ENCODE measurements at places on chromosomes 4 and X. TPM values are rescaled to one million over a fixed set of nuclear protein-coding genes. Genes with fewer than 3 reads are reported as not detected.

- peak overlapping the region; percentile 81 for H3K27ac ChIP-seq
- no peak overlapping the region for H3K4me3 ChIP-seq
- H3K27me3 ChIP-seq = no peaks in the 10 kb centered on the region
- H3K4me1 ChIP-seq = peaks cover 15% of the 10 kb centered on the region
- DNase-seq = no peak
- H3K36me3 ChIP-seq = no peaks in the 10 kb centered on the region
Measured at GRCh38 chrX:48590203-48591103, 6.8 kb upstream of the WDR13 start.

GRCh38 chr4:39524161-39524957 lies 2.9 kb downstream of the UGDH start:
- H3K36me3 ChIP-seq = no peaks in the 10 kb centered on the region
- H3K27me3 ChIP-seq = no peaks in the 10 kb centered on the region
- no peak overlapping the region for H3K27ac ChIP-seq
- no peak overlapping the region for H3K4me3 ChIP-seq

DNA sequence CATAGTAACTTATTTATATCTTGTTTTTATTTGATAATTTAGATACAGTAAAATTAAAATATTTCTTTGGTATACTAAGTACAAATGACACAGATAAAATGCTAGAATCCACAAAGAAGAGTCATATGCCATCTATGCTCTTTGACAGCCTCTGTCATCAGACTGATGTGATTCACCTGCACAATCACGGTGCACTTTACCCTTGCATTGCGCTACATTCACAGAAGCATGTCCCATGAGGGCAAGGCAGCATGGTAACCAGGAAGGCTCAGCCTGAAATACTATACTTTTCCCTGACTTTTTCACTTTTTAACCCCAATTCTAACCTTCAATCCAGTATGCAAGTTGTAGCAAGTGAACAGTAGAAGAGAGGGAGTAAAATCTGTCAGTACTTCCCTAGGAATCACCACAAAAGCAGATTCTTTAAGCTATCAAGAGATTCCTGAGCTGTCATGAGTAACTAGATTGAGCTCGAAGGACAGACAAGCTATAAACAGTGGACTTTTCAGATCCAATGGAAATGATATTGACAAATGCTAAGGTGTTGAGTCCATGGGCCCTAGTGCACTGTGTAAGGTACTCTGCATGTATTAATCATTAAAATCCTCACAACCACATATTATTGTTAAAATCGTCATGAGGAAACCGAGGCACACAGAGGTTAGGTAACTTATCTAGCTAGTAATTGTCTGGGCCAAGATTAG lies 14.2 kb downstream of the SEC24D start:
- no peaks in the 10 kb centered on the region for H3K36me3 ChIP-seq
- DNase-seq = no peak
- no peak overlapping the region for H3K4me3 ChIP-seq
- no peaks in the 10 kb centered on the region for H3K27me3 ChIP-seq
- H3K27ac ChIP-seq = peak overlapping the region; percentile 69

Gene TRIM75
- total RNA-seq = not detected

GRCh38 chrX:21408307-21408706 lies 34.1 kb downstream of the CNKSR2 start:
- H3K27ac ChIP-seq = peak overlapping the region; percentile 12
- no peak overlapping the region for H3K4me3 ChIP-seq
- no peaks in the 10 kb centered on the region for H3K36me3 ChIP-seq
- H3K27me3 ChIP-seq = no peaks in the 10 kb centered on the region
- peaks cover 6% of the 10 kb centered on the region for H3K4me1 ChIP-seq
- peak; percentile 38 for DNase-seq

Gene CCNB3
- 0.78 TPM for total RNA-seq

DNA sequence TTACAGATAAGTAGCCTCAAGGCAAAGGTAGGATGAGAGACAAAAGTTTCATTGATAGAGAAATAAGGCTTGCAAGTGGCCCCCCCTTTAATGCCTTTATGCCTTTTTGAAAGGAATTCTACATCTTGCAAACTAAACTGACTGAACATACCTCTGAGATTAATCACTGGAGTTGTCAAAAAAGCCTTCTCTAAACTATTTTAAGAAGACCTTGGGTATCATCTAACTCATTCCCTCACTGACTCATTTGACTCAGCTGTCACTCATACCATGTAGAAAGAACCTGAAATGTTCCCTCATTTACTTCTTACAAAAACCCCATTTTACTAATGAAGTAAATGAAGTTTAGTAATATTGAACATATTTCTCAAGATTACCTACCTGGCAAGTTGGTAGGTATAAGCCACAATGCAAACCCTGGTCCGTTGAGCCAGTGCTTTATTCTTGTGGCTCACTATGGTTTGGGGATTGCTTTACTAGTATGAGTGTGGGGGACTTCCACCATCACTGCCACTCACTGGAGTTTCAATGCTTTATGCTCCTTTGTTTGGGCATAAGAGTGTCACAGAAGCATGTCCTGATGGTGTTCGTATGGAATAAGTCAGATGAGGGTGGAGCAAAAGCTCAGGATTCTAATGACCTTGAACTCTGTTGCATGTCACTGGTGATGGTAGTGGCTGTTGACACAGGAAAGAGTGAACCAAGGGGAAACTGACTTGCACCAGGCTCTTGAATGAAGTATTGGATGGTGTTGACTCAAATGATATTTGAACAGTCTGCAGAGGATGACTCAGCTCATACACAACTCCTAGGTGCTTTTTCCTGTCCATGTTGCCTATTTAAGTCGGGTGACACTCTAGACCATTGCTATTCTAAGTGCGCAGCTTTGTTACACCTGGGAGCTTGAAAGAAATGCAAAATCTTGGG lies 305.5 kb upstream of the EMCN start:
- no peak overlapping the region for H3K27ac ChIP-seq
- H3K4me1 ChIP-seq = peaks cover 10% of the 10 kb centered on the region
- H3K27me3 ChIP-seq = no peaks in the 10 kb centered on the region
- H3K36me3 ChIP-seq = no peaks in the 10 kb centered on the region
- no peak for DNase-seq
- no peak overlapping the region for H3K4me3 ChIP-seq

- no peak for DNase-seq
- no peaks in the 10 kb centered on the region for H3K4me1 ChIP-seq
Measured at GRCh38 chrX:79330022-79330421, 37.1 kb downstream of the ITM2A start.

Gene WWC2
- total RNA-seq = 30.3 TPM

DNA sequence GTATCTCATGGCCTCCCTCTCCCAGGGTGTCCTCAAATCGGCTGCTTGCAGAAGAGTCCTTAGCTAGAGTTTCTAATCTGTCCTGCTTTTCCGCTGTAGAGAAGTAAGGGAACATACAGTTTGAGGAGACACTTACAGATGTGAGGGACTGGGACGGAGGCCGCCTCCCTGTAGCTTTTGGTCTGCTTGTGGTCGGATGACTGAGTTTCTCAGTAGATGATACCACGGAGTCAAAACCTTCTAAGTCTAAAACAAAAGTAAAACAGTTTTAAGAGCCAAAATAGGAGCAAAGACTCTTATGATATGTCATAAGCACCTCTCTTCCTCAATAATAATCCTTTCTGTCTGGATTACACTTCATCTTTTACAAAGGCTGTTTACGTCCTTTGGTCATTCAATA lies 34.5 kb upstream of the MAP3K15 start:
- H3K27ac ChIP-seq = no peak overlapping the region
- no peaks in the 10 kb centered on the region for H3K27me3 ChIP-seq
- H3K4me1 ChIP-seq = no peaks in the 10 kb centered on the region
- H3K4me3 ChIP-seq = no peak overlapping the region
- H3K36me3 ChIP-seq = no peaks in the 10 kb centered on the region

- no peaks in the 10 kb centered on the region for H3K36me3 ChIP-seq
- no peak overlapping the region for H3K27ac ChIP-seq
- DNase-seq = no peak
- H3K4me1 ChIP-seq = no peaks in the 10 kb centered on the region
- H3K4me3 ChIP-seq = no peak overlapping the region
Measured at GRCh38 chr4:11485926-11486325, 57.2 kb upstream of the HS3ST1 start.

Gene TEX13B
- total RNA-seq = not detected

Gene WDR1
- total RNA-seq = 46.1 TPM

DNA sequence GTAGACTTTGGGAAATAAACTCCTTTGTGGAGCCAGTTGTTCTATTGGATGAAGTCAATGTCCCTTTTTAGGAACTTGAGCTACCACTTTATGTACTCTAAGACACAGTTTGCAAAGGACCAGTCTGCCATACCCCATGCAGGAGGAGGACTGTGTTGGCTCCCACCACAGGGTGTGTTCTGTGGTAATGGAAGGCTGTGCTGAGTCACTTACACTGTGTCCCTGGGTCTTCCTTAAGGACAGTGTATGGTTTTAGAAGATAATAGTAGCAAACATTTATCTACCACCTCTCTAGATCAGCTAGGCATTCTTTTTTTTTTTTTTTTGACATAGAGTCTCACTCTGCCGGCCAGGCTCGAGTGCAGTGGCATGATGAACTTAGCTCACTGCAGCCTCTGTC lies 184.0 kb upstream of the PGRMC2 start:
- no peaks in the 10 kb centered on the region for H3K4me1 ChIP-seq
- DNase-seq = no peak
- no peaks in the 10 kb centered on the region for H3K27me3 ChIP-seq
- no peaks in the 10 kb centered on the region for H3K36me3 ChIP-seq
- no peak overlapping the region for H3K4me3 ChIP-seq

GRCh38 chr4:99821918-99822503 lies 5.4 kb downstream of the DAPP1 start:
- H3K4me1 ChIP-seq = no peaks in the 10 kb centered on the region
- H3K27ac ChIP-seq = no peak overlapping the region
- no peak for DNase-seq
- no peaks in the 10 kb centered on the region for H3K27me3 ChIP-seq
- no peak overlapping the region for H3K4me3 ChIP-seq

- no peaks in the 10 kb centered on the region for H3K4me1 ChIP-seq
- no peaks in the 10 kb centered on the region for H3K27me3 ChIP-seq
- H3K36me3 ChIP-seq = no peaks in the 10 kb centered on the region
- H3K27ac ChIP-seq = no peak overlapping the region
- no peak overlapping the region for H3K4me3 ChIP-seq
- no peak for DNase-seq
Measured at GRCh38 chrX:134074151-134074550, 88.8 kb upstream of the GPC3 start.

- H3K27ac ChIP-seq = no peak overlapping the region
- H3K4me1 ChIP-seq = no peaks in the 10 kb centered on the region
- DNase-seq = no peak
- no peak overlapping the region for H3K4me3 ChIP-seq
- H3K36me3 ChIP-seq = no peaks in the 10 kb centered on the region
Measured at GRCh38 chr4:172308078-172308477, 494.9 kb downstream of the GALNTL6 start.

Gene GCNA
- total RNA-seq = 6.9 TPM
